ENCODE measurements at places on chromosomes 2 and 18.

GRCh38 chr18:32867330-32867729, 94.5 kb upstream of the KLHL14 start:
- DNase-seq = no peak

DNA sequence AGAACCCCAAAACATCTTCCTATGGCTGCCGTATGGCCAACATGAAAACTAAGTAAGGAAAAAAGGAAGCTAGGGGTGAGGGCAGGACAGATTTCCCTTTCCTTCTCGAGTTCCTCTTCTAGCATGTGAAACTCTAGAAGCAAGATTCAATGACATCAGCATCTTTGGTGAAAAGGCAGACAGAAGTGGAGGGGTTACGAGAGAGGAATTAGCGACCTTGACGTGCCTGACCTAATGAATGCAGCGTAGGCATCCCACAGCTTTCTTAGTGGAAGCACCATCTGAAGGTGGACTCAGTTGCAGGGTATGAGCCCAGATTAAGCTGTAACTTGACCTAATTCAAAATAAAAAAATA, 47.9 kb upstream of the PELI1 start:
- no peak for DNase-seq

DNA sequence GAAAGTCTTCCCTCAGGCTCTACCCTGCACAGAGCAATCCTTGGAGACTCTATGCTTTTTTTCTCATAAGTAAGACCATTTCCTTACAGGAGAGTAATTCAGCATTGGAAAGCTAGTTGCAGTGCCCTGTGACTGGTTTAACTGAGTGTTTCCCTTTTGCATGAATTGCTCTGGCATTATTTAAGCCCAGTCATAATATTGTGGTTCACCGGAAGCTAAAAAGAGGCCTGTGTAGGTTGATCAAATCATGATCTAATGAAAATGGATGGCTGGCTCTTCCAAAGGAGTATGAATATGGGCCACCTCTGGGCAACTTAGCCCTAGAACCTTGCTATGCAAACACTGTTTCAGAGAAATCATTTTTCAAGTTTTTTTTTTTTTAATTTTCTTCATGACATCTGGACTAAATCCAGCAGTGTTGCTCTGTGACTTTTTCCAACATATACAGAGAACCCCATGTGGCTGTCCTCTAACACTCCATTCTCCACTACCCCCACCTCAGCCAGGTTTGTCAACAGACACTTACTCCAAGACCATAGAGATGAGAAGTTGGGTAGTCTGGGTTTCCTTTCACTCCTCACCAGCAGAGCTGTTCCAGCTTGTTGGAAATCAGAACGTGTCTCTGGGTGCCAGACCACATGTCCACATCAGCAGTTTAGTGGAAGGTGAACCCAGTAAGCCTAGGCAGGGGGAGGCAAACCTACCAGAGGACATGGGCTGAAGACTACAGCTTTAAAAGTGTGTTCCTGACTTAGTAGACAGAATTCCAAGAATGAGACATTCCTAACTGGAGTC, 175.2 kb upstream of the SLC14A2 start:
- DNase-seq = no peak

DNA sequence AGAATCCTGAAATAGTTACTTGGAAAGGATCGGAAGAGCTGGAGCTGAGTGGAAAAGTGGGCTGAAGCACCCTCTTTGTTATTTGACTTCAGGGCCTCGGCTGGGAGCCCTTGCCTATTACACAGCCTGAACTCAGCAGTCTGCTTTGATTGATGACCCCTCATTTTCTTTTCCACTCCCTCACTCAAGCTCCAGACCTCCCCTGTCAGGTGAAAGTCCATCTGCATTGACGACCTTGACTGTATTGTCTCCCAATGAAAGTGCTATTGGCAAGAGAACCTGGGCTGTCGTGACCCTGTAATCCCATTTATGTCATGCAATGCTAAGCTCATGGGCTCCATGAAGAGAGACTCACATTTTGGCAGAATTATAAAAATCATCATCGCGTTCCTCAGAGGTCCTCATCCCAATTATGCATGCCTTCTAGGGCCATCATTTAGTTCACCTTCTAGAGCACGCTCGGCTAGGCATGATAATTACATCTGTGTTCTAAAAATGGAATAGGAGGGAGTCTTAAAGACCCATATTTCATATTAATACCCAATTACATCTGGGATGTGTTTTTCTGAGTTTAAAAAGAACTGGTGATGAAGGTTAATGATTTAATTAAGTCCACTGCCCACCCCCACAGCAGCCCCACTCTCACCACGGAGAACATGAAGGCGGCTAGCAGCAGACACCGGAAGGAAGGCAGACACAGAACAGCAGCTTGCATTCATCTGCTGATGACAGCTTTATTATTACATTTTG, 472.5 kb downstream of the PID1 start:
- DNase-seq = no peak

DNA sequence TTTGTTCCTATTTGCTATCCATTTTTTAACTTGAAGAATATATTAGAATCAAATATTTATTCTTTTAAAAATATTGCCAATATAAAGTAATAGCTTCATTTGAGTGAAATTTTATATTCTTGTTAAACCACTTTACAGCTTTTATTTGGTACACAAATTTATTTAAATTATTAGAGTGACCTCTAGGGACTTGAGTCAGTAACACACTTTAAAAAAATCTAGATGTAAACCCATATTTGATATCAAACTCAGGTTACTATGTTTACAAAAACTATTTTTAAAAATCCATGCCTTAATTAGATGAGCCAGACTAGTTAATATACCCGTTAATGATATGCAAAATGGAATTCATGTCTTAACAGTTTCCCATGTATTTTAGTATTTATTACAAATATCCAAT, 134.6 kb downstream of the MAP4K4 start:
- no peak for DNase-seq

GRCh38 chr2:58667137-58667774, 426.1 kb upstream of the FANCL start:
- DNase-seq = no peak

GRCh38 chr18:13225261-13225660, 6.7 kb downstream of the LDLRAD4 start:
- DNase-seq = no peak

DNA sequence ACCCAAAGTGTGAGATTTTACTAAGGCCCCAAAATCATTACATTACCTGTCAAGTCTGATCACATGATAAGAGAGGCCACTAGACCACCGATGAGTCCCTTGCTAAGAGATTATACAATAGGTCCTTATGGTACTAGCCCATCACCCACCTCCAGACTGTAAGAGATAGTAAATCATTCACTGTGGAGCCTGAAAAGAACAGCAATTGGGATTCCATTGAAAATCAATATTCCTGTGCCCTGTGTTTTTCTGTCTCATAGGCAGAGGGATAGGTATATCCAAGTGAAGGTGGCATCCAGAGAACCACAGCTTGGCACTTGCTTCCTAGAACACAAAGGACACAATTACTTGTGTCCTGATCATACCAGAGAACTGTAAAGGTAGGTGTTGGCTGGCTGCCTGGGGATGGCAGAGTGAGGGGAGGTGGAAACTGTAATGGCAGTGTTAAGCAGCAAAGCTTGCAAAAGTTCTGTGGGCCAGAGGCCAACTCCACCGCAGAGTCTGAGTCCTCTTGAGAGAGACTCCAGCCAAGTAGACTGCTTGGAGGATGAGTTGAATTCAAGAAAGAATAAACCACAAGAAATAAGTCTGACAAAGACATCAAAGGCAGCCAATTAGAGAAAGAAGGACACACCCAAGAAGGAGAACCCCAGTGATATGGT, 102.0 kb upstream of the PIEZO2 start:
- DNase-seq = no peak

DNA sequence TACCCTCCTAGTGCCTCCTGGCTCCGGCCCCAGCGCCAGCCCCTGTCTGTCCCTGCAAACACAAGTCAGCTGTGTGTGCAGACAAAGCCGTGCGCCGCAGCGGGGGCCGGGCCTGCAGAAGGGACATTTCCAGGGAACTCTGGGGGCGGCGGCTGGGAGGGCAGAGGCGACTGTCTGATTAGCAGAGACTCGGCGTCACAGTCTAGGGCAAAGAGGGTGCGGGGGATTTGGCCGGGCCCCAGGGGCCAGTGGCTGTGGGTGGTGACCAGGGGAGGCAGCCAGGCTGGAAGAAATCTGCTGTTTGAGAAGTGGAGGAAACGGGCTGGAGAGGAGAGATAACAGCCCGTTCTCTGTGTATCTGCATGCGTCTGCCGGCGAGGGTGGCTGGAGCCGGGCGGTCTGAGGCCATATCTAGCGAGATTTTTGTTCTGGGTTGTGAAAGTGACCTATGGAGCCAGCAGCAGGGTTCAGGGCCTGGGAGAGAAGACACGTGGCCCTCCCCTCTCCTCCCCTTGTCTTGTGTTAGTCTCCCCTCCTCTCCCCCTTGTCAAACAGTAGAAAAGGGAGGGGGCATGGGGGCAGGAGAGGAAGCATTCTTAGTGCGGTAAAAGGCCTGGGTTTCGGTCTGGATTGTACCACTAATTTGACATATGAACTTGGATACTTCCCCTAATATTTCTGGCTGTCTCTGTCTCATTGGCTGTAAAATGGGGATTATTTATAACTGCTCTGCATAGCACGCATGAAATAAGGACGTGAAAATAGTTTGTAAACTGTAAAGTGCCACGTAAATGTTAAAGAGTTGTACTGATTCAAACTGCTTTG, 169.4 kb downstream of the SMAD7 start:
- DNase-seq = peak; percentile 80

DNA sequence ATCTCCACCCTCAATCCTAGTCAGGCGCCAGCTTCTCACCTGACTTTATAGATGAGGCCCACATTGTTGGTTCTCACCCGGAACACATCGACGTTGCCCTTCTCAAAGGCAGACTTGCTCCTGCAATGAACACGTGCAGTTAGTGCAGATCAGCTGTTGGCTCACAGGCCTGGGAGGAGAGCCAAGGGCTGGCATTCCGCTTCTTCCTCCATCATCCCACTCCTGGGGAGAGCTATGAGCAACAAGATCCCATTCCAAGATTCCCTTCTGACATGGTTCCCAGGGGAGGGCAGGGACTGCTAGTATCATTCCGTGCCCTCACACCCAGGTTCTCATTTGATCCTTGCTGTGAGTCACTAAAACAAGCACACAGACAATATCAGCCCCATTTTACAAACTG, 15.1 kb downstream of the LOXHD1 start:
- DNase-seq = no peak

- DNase-seq = peak; percentile 91
Measured at GRCh38 chr2:168552450-168552856, 96.4 kb downstream of the CERS6 start.

DNA sequence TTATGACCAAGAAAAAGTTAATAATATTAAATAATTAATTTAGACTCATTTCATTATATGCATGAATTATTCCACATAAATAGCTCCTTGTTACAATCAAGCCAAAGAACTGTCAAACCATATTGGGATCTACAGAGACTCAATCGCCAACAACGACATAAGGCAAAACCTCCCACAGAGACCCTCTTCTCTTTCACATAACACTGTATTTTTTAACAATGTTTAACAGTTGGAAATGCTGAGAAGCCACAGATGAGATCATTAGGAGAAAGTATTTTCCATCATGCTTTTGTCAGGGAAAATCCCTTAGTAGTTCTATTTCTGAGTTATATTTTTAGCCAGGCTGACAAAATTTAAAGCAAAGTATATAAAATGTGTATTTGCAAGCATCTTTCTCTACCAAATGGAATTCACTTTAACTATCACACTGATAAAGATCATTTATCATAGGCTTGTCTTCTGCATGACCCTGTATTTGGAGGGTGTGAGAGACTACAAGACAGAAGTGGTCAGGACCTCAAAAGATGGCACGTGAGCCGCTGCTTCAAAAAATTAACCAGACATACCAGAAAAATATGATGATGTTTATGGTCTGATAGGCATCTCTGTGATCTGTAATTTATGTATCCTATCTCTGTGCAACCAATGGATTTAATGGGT, 383.8 kb downstream of the NRXN1 start:
- DNase-seq = no peak

GRCh38 chr2:105081006-105081601, 43.2 kb downstream of the MRPS9 start:
- peak; percentile 87 for DNase-seq

GRCh38 chr18:74255131-74255616, 36.6 kb downstream of the CYB5A start:
- no peak for DNase-seq

DNA sequence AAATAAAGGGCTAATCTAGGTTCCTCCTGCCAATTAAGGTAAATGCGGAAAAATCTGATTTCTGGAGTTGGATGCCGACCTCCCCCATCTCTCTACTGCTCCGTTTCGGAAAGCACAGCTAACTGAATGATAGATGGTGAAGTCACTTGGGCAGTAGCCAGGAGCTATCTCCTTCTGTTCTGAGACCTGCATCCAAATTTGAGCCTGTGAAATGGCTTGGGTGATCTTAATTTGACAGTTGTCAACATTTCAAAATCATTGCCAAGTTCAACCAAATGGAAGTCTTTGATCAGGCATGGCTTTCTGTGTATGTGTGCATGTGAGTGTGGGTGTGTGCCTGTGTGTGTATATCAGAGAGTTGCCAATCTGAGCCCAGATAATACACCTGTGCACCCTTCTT, 217.2 kb downstream of the ZNF516 start:
- DNase-seq = no peak

DNA sequence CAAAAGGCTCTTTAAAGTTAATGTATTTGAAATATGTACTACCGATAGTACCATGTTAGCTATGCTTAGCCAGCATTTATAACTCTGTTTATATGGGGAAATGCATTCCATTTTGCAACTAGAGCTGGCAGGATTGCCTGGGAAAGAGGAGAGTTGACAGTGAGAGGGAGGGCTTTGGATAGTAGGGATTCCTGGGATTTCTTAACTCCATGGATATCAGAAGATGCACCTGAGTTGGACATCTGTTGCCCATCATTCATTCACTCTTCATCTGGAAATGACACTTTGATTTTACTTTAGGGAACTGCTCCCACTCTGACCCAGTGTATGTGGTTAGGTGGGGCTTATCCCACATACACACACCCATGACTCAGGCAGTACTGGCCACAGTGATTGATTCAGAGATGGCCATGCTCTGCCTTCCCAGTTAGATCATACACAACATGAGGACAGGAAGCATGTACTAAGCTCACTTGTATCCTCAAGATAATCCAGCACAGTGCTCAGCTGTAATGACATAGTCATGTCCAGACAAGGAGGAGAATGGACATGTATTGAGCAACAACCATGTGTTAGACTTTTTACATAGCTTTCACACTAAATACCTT, 248.8 kb downstream of the MREG start:
- no peak for DNase-seq

- DNase-seq = no peak
Measured at GRCh38 chr2:197200051-197200761, 110.4 kb downstream of the ANKRD44 start.

DNA sequence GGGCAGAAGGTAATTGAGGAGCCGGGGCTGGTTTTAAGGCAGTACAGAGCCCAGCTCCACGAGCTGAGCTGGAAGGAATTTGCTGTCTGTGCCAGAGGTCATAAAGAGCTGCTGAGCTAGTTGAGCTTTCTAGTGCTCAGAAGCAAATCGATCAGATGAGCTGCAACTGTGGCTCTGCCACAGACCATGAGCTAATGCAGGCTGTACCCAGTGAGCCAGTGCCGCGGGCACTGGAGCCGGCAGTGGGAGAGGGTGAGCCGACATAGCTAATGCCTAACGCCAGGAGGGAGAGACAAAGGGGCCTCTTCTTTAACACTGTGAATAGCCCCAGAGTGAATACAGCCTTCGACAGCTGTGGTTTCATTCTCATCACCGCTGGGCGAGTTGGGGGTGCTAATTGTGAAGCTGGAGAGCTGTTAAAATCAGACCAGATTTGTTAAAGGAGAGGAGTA, 410.1 kb upstream of the TCF4 start:
- DNase-seq = peak; percentile 67

GRCh38 chr2:207405150-207405549, 124.6 kb upstream of the CREB1 start:
- no peak for DNase-seq
